ENCODE measurements at places on chromosomes 6 and 20. TPM values are rescaled to one million over a fixed set of nuclear protein-coding genes. Genes with fewer than 3 reads are reported as not detected.

UBD gene
- 1.4 TPM for total RNA-seq

EPM2A gene
- total RNA-seq = 10.7 TPM

ATP9A gene
- total RNA-seq = 14.0 TPM

CLVS2 gene
- total RNA-seq = 0.60 TPM

BPIFB1 gene
- 0.24 TPM for total RNA-seq
